Spleen (tissue), 13 donors: ENCODE measurements at places on chromosomes 1 and 21. TPM values are rescaled to one million over a fixed set of nuclear protein-coding genes. Genes with fewer than 3 reads are reported as not detected.

Gene ZMYND12
- 1.5 TPM for polyA plus RNA-seq

Gene BRDT
- not detected for polyA plus RNA-seq

Gene SPOCD1
- 1.4 TPM for polyA plus RNA-seq

Gene EPHX1
- polyA plus RNA-seq: 12.2 TPM

Gene KCNE1
- 0.30 TPM for polyA plus RNA-seq

Gene HSD3B2
- not detected for polyA plus RNA-seq

Gene CASZ1
- polyA plus RNA-seq: 0.73 TPM

Gene RIPPLY3
- not detected for polyA plus RNA-seq

Gene KRTAP20-1
- polyA plus RNA-seq: not detected

Gene KRTAP11-1
- not detected for polyA plus RNA-seq

GRCh38 chr1:9687120-9687873 is 35.8 kb downstream of the PIK3CD start:
- H3K4me1 ChIP-seq: peaks cover 91% of the 10 kb centered on the region
- no peaks in the 10 kb centered on the region for H3K27me3 ChIP-seq
- peak overlapping the region; percentile 58 for H3K4me3 ChIP-seq
- H3K27ac ChIP-seq: peak overlapping the region; percentile 65

- H3K4me3 ChIP-seq: no peak overlapping the region
- no peak for DNase-seq
- no peaks in the 10 kb centered on the region for H3K36me3 ChIP-seq
- H3K4me1 ChIP-seq: no peaks in the 10 kb centered on the region
- H3K27ac ChIP-seq: no peak overlapping the region
Observed at GRCh38 chr1:229378586-229379367, 35.9 kb upstream of the CCSAP start.

DNA sequence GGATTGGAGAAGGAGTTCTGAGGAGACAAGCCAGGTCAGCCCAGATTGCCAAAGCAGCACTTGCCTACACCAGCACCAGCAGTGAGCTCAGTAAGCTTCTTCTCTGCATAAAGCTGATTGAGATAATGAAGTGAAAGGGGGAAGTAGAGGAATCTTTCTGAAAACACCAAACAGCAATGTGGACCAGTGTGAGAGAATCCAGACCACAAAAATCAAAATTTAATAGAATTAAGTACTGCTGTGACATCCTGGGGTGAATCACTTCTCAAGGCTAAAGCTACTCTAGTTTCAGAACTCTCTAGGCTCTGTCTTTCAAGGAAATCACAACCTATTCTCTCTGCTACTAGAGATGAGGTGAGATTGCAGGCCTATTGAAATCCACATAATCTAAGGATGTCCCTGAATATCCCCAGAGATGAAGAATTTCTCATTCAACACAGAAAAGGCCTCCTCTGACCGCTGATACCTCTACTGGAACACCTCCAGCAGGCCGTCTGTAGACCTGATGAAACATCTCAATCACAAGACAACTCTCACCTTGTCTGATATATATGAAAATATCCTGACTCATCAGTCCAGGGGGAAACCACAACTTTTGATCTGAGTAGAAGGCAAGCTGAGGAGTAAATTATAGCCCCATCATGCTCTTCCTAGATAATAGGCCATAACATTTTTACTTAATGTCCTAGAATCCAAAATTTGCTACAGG is at the start of gene FCRL4:
TSS of gene FCRL4 (minus strand) at position 127 of the 709 bp plus-strand sequence. CDS start 141 bp downstream, outside the sequence.
- H3K4me1 ChIP-seq: peaks cover 17% of the 10 kb centered on the region
- H3K27ac ChIP-seq: no peak within 1 kb of the TSS
- no peak for DNase-seq
- H3K27me3 ChIP-seq: peaks cover 48% of the 10 kb centered on the region
- H3K36me3 ChIP-seq: no peaks in the 10 kb centered on the region
- H3K4me3 ChIP-seq: no peak within 1 kb of the TSS

DNA sequence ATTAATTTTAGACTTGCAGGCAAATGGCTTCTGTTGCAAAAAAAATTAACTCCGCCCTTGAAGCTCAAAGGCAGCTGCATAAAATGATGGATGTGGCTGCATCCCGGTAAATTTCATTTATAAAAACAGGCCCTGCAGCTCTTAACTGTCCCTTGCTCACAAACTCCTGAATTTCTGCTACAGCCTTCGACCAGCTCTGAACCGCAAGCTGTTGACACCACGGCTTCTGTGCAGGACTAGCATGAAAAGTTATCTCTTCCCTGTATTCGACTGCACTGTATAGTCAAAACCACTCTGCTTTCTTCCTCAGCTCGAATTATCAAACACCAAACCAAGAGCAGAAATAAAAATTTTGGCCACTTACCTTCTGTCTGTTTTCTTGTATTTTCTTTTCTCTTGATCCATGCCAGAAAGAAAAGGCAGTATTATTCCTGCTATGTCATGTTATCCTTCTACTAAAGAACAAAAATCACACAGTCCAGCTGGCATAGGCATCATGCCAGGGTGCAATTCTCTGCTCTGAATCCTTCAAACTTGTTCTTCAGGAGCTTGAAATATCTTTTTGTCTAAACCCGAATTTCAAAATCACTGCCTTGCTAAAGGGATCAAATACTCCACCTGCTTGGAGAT is 195.5 kb upstream of the NCAM2 start:
- no peaks in the 10 kb centered on the region for H3K27me3 ChIP-seq
- no peaks in the 10 kb centered on the region for H3K4me1 ChIP-seq
- no peak overlapping the region for H3K27ac ChIP-seq

DNA sequence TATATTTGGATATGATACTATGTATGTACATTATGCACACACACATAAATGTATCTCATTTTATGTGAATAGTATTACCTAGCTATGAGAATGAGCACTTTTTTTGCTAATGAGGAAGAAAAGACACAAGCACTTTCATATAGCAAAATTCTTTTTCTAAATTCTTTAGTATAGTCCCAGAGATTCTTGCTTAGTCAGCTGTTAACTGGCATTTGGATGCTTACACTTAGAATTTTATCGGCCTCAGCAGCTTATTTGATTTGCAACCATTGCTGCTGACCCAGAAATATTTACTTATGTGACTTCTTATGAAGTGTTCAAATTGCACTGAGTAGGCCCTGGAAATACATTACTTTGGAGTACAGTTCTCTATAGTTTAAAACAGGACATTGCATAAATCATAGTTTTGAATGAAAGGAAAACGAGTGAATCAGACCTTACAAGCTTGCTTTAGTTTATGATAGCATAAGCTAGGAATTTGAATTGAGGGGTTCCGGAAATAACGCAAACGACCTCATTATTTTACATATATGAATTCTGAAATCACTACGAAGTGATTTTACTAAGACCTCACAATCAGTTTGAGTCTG is 653.9 kb upstream of the NEGR1 start:
- no peaks in the 10 kb centered on the region for H3K4me1 ChIP-seq
- no peak overlapping the region for H3K4me3 ChIP-seq
- no peaks in the 10 kb centered on the region for H3K36me3 ChIP-seq

- peaks cover 7% of the 10 kb centered on the region for H3K36me3 ChIP-seq
- H3K27ac ChIP-seq: no peak overlapping the region
- no peaks in the 10 kb centered on the region for H3K4me1 ChIP-seq
Observed at GRCh38 chr1:235402457-235403200, 35.4 kb downstream of the TBCE start.

DNA sequence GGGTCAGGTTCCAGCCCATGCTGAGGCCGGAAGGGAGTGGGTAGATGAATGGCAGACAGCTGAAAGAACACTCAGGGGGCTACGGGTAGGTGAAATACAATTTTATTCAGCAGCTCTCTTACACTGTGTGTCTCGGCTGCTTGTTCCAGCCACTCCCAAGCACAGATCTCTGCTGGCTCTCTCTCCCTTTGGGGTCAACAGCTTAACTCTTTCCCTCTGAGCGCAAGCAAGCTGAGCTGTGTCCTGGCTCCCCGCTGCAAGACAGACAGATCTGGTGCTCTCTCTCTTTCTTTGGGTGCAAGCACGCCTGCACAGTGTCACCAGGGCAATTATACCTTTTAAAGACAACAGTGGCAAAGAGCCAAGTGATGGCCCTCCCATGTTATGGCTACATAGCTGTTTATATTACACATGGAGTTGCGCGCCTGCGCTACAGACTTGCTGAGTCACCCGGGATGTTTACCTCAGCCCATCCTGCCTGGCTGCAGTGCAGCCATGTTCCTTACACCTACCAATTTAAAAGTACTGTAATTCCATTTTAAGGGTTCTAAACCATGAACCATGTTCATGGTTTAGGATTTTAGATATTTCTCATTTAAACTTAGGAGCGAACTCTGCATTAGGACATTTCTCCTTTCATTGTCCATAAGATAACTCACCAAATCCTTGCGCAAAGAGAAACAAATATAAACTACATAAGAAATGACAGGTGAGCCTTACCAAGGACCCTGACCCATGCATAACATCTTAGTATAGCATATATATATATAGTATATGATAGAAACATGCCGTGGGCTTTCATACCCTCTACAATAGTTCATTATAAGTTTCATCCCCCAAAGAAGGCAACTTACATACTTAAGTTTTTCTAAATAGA is 396.5 kb downstream of the SMYD3 start:
- no peak overlapping the region for H3K4me3 ChIP-seq
- H3K36me3 ChIP-seq: no peaks in the 10 kb centered on the region
- no peak overlapping the region for H3K27ac ChIP-seq
- H3K4me1 ChIP-seq: peaks cover 11% of the 10 kb centered on the region
- DNase-seq: no peak

GRCh38 chr1:205600085-205600484 is 31.7 kb downstream of the ELK4 start:
- H3K4me3 ChIP-seq: no peak overlapping the region
- DNase-seq: no peak
- H3K27ac ChIP-seq: peak overlapping the region; percentile 3
- H3K36me3 ChIP-seq: peaks cover 67% of the 10 kb centered on the region
- H3K27me3 ChIP-seq: no peaks in the 10 kb centered on the region
- peaks cover 37% of the 10 kb centered on the region for H3K4me1 ChIP-seq

DNA sequence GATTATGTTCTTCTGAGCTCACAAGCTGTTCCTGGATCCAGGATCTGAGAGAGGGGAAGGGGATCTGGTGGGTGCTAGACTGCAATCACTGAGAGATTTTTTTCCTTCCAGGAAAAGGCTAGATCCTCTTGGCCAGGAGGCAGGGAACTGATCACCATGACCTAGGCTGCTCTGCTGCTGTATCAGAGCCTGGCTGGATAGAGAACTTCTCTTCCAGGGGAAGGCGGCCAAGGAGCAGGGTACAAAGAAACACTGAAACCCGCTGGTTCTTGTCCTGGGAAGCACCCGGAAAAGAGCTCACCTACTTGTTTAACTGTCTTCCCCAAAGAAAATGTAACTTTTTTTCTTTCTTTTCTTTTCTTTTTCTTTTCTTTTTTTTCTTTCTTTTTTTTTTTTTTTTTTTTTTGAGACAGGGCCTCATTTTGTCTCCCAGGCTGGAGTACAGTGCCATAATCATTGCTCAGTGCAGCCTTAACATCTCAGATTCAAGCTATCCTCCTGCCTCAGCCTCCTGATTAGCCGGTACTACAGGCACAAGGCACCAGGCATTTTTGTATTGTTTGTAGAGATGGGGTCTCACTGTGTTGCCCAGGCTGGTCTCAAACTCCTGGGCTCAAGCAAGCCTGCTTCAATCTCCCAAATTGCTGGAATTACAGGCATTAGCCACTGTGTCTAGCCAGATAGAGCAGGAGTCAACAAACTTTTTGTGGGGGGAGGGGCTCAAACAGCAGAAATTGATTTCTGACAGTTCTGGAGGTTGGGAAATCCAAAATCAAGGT is 12.4 kb upstream of the RPS6KA1 start:
- no peak overlapping the region for H3K4me3 ChIP-seq
- H3K27ac ChIP-seq: no peak overlapping the region
- no peaks in the 10 kb centered on the region for H3K36me3 ChIP-seq
- DNase-seq: no peak

- H3K27me3 ChIP-seq: no peaks in the 10 kb centered on the region
- no peak overlapping the region for H3K4me3 ChIP-seq
- H3K36me3 ChIP-seq: peaks cover 70% of the 10 kb centered on the region
- no peaks in the 10 kb centered on the region for H3K4me1 ChIP-seq
Observed at GRCh38 chr1:169873582-169874199, 20.0 kb downstream of the SCYL3 start.

DNA sequence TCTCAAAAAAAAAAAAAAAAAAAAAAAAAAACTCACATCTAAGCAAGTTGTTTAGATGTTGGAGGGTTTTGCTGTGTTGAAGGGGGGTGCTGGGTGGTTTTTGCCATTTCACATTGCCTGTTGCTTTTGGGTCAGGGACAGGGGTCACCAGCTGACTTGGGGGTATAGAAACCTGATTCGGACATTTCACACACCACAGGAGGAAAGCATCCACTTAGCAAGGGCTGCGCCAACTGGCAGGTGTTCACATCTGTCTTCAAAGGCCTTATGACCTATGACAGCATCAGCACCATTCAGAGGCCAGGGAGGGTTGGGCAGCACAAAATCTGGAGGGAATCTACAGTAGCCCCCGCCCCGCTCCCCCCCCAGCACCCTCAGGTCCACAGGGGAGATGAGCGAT is 45.2 kb downstream of the SYF2 start:
- no peak overlapping the region for H3K4me3 ChIP-seq
- no peaks in the 10 kb centered on the region for H3K36me3 ChIP-seq
- no peak overlapping the region for H3K27ac ChIP-seq
- H3K4me1 ChIP-seq: no peaks in the 10 kb centered on the region
- no peak for DNase-seq

- no peak overlapping the region for H3K27ac ChIP-seq
- no peaks in the 10 kb centered on the region for H3K4me1 ChIP-seq
Observed at GRCh38 chr1:49213301-49213700, 436.6 kb upstream of the BEND5 start.

DNA sequence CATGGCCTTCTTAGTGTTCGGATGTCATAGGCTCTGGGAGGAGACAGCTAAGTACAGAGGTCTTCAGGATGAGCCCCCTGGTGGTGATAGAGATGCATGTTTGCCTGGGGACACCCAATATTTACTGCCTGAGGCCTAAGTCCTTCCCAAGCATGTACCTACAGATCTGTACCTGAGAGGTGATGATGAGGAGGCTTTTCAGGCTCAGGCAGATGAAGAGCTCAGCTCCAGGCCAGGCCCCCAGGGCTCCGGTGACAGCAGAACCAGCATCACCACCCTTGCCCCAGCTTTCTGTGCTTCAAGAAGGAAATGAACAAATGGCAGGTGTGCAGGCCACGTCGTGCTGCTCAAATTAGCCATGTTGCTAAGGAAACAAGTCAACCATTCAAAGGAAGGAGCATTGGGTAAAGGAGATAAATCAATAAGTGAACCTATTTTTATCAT is 21.1 kb downstream of the CACNA1E start:
- peak overlapping the region; percentile 46 for H3K27ac ChIP-seq
- peak; percentile 78 for DNase-seq
- H3K27me3 ChIP-seq: no peaks in the 10 kb centered on the region
- H3K36me3 ChIP-seq: no peaks in the 10 kb centered on the region
- peaks cover 33% of the 10 kb centered on the region for H3K4me1 ChIP-seq

GRCh38 chr1:174946031-174946430 is 53.7 kb upstream of the CACYBP start:
- peaks cover 10% of the 10 kb centered on the region for H3K4me1 ChIP-seq
- no peak for DNase-seq
- no peak overlapping the region for H3K27ac ChIP-seq
- H3K4me3 ChIP-seq: no peak overlapping the region
